ENCODE measurements at places on chromosomes 2 and 18. TPM values are rescaled to one million over a fixed set of nuclear protein-coding genes. Genes with fewer than 3 reads are reported as not detected.

DNA sequence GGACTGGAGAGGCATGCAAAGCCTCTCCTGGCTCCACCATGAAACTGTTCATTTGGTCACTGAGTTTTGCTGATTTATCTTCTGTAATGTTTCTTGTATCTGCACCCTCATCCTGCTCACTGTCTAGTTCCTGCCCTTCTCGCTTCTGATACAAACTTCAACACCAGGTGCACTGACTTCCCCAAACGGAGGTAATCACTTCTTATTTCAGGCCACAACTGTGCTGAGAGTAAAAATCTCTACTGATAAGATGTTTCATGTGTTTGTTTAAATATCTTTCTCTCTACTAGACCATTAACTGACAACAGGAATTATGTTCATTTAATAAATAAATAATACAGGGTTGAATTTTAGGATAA lies 10.9 kb upstream of the NT5C1B start:
- peaks cover 7% of the 10 kb centered on the region for H3K4me1 ChIP-seq
- H3K27me3 ChIP-seq: peaks cover 2% of the 10 kb centered on the region
- DNase-seq: no peak
- H3K36me3 ChIP-seq: no peaks in the 10 kb centered on the region
- H3K4me3 ChIP-seq: no peak overlapping the region

GRCh38 chr2:207184768-207185167 lies 19.0 kb upstream of the KLF7 start:
- peaks cover 17% of the 10 kb centered on the region for H3K4me1 ChIP-seq
- no peaks in the 10 kb centered on the region for H3K36me3 ChIP-seq
- H3K4me3 ChIP-seq: no peak overlapping the region
- H3K27ac ChIP-seq: 0 out of 2 replicates have a peak overlapping the region, but pooled peaks have one; percentile 14
- peak; percentile 39 for DNase-seq

- no peak overlapping the region for H3K4me3 ChIP-seq
- H3K27me3 ChIP-seq: peaks cover 2% of the 10 kb centered on the region
- no peak overlapping the region for H3K27ac ChIP-seq
These were observed 222.8 kb upstream of the TMEM200C start for GRCh38 chr18:6118080-6118479.

- H3K36me3 ChIP-seq: no peaks in the 10 kb centered on the region
- peaks cover 4% of the 10 kb centered on the region for H3K4me1 ChIP-seq
- no peaks in the 10 kb centered on the region for H3K27me3 ChIP-seq
- no peak overlapping the region for H3K4me3 ChIP-seq
- no peak for DNase-seq
These were observed 93.4 kb downstream of the PARD3B start for GRCh38 chr2:204638471-204639194.

- peaks cover 37% of the 10 kb centered on the region for H3K36me3 ChIP-seq
- no peak overlapping the region for H3K27ac ChIP-seq
- H3K4me1 ChIP-seq: peaks cover 2% of the 10 kb centered on the region
- H3K27me3 ChIP-seq: no peaks in the 10 kb centered on the region
These were observed 28.8 kb downstream of the TUBB6 start for GRCh38 chr18:12336887-12337286.

DNA sequence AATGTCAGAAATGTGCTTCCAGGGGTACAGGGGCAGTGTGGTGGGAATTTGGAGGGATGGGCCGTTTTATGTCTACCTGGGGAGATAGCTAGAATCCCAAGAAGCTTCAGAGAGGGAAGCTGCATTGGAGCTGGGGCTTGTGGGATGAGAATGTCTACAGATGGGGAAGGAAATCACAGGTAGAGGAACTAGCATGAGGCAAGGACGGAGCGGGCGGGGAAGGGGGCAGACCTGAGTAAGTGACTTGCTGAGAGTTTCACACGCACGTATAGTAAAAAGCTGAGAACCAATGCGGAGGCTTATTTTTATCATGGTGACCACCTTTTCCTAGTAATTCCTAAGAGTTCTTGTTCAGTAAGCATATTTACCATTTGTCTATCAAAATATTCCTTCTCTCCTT lies 6.3 kb downstream of the C2orf80 start:
- H3K4me1 ChIP-seq: no peaks in the 10 kb centered on the region
- H3K27me3 ChIP-seq: peaks cover 18% of the 10 kb centered on the region
- no peak for DNase-seq
- no peaks in the 10 kb centered on the region for H3K36me3 ChIP-seq

- no peak overlapping the region for H3K27ac ChIP-seq
- H3K36me3 ChIP-seq: no peaks in the 10 kb centered on the region
- peaks cover 8% of the 10 kb centered on the region for H3K4me1 ChIP-seq
- H3K27me3 ChIP-seq: no peaks in the 10 kb centered on the region
- no peak overlapping the region for H3K4me3 ChIP-seq
- no peak for DNase-seq
These were observed 148.7 kb upstream of the ITGA6 start for GRCh38 chr2:172278667-172279066.

DNA sequence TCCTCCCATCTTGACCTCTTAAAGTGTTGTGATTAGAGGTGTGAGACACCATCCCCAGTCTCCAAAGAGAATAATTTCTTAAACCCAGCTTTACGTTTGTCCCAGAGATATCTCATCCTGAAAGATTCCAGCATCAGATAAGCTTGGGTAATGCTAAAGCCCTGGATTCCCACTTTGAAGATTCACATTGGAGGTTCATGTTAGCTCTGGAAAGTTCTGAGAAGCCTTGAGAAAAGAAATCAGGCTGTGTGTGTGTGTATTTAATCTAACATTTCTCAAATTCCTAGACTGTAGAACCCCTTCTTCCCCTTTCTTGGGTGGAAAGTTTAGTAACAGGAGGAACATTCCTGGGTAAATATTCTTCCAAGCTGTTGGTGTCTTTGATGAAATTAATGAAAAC lies 18.0 kb downstream of the ZNF532 start:
- H3K4me1 ChIP-seq: peaks cover 17% of the 10 kb centered on the region
- H3K27ac ChIP-seq: peak overlapping the region; percentile 70
- no peaks in the 10 kb centered on the region for H3K27me3 ChIP-seq
- peaks cover 18% of the 10 kb centered on the region for H3K36me3 ChIP-seq

- peaks cover 30% of the 10 kb centered on the region for H3K4me1 ChIP-seq
- peaks cover 7% of the 10 kb centered on the region for H3K36me3 ChIP-seq
- no peak overlapping the region for H3K27ac ChIP-seq
- no peaks in the 10 kb centered on the region for H3K27me3 ChIP-seq
These were observed 99.5 kb downstream of the RBMS1 start for GRCh38 chr2:160394153-160394552.

DNA sequence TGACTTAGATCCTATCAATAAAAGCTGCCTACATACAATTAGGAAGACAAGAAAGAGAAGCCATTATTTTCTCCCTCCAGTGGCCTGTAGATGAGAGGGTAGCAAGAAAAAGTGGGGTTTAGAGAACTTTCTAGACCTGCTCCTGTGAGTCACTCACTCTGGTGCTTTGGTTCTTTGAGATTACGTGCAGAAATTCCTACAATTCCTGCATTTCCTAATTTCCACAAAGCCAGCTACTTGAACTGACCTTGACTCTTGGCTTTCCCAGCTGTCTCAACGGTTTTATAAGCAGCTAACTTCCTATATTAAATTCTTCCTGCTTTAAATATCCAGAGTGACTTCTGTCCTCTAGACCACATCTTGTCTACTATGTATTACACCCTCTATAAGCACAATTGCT lies 899.5 kb upstream of the KLHL29 start:
- no peaks in the 10 kb centered on the region for H3K4me1 ChIP-seq
- no peaks in the 10 kb centered on the region for H3K27me3 ChIP-seq
- H3K4me3 ChIP-seq: no peak overlapping the region
- no peaks in the 10 kb centered on the region for H3K36me3 ChIP-seq
- no peak for DNase-seq
- H3K27ac ChIP-seq: no peak overlapping the region

GRCh38 chr2:142307616-142308115 lies 176.8 kb upstream of the LRP1B start:
- no peak for DNase-seq
- no peak overlapping the region for H3K27ac ChIP-seq

DNA sequence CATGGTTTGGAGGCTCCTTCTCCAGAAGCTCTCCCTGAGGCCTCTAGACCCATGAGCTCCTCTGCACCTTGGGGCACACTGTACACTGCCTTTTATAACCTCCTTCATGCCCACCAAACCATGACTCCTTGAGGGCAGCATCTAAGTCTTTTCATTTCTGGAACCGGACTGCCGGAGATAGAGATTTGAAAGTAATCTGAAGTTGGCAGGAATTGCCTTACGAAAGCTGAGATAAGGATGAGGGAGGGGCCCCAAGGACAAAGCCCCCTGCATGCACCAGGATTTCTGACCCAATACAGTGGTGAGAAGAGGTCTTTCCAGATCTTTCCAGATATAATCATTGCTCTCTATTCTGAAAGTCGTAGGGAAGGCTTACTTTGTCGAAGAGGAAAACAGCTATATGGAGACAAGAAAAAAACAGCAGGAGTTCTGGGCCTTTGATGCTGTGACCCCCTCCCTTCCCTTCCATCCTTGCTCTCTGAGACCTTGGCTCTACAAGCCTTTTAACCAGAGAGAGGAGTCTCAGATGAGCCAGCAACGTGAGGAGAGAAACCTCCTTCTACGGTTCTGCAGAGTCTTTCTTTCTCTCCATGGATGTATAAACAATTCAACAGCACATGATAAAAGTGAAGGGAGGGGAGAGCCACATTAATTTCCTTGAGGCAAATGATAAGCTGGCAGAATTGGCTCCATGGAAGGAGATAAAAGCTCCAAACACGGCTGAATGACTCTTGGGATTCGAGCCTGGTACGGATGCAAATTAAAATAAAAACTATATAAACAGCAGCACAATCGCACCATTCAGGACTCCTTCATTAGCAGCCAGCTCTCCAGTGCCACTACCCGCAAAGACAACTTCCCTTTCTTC lies 88.0 kb upstream of the RTN4 start:
- H3K4me3 ChIP-seq: no peak overlapping the region
- no peak for DNase-seq
- H3K36me3 ChIP-seq: no peaks in the 10 kb centered on the region
- H3K27me3 ChIP-seq: no peaks in the 10 kb centered on the region
- peak overlapping the region; percentile 46 for H3K27ac ChIP-seq
- H3K4me1 ChIP-seq: peaks cover 23% of the 10 kb centered on the region

- H3K4me1 ChIP-seq: peaks cover 13% of the 10 kb centered on the region
- H3K27ac ChIP-seq: no peak overlapping the region
- H3K27me3 ChIP-seq: no peaks in the 10 kb centered on the region
- H3K4me3 ChIP-seq: peak overlapping the region; percentile 55
- peak; percentile 40 for DNase-seq
These were observed 1.2 kb downstream of the ST3GAL5 start for GRCh38 chr2:85887566-85888019.

DNA sequence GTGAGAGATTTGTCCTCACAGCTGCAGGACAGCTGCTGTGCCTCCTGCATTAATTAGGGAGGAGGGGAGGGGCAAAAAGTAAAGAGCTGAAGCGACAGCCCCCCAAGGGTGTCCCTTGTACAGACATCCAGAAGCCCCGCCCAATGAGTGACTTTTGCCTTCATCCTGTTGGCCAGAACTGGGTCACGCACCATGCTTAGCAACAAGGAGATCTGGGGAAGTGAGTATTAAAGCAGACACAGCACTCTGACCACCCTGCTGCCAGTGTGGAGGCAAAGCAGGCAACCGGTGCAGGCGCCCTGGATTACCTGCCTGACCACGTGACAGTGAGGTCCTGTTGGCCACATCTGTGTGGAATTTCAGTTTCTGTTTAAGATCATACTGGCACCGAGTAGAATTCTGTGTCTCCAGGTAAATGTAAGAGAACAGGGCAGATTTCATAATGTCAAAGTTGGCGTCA lies 21.5 kb upstream of the BIN1 start:
- DNase-seq: no peak
- H3K4me1 ChIP-seq: no peaks in the 10 kb centered on the region
- H3K36me3 ChIP-seq: no peaks in the 10 kb centered on the region
- no peak overlapping the region for H3K27ac ChIP-seq

- DNase-seq: peak; percentile 86
- H3K4me3 ChIP-seq: no peak overlapping the region
- no peaks in the 10 kb centered on the region for H3K27me3 ChIP-seq
- peaks cover 4% of the 10 kb centered on the region for H3K36me3 ChIP-seq
- H3K27ac ChIP-seq: no peak overlapping the region
These were observed 12.6 kb downstream of the RNF149 start for GRCh38 chr2:101295895-101296294.

DNA sequence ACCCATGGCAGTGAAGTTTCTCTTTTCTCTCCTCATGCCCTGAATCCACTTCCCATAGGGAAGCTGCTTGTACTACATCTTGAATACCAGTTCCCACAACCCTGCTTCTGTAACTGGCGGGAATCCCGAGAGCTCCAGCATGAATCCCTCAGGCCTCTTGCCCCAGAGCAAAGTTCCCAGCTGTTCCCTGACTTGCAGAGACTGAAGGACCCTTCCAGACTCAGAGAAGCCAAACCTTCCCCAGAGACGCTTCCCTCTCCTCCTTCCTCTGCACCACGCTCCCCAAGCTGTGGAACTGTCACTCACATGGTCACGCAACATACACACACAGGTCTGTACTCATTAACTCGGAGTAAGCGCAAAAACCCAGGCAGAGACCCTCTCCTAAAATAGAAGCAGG lies 26.4 kb downstream of the TRAPPC12 start:
- H3K4me3 ChIP-seq: no peak overlapping the region
- DNase-seq: no peak
- no peak overlapping the region for H3K27ac ChIP-seq
- H3K27me3 ChIP-seq: no peaks in the 10 kb centered on the region
- peaks cover 31% of the 10 kb centered on the region for H3K36me3 ChIP-seq
- H3K4me1 ChIP-seq: no peaks in the 10 kb centered on the region

DNA sequence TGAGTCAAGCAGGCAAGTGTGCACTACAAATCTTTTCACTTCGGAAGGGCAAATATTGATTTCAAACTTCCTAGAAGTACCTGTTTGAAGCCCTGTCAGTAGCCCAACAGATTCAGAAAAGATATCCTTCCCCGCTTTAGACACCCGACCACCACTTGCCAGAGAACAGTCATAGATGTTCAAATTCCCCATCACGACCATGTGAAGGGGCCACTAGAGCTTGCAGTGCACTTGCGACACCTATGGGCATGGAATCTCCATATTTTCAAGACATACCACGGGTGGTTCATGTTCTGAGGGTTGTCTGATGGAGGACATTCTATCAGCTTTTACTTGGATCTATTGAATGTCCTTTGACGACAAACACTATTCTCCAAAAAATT lies 23.8 kb downstream of the GNLY start:
- no peak overlapping the region for H3K4me3 ChIP-seq
- peaks cover 14% of the 10 kb centered on the region for H3K27me3 ChIP-seq
- H3K27ac ChIP-seq: no peak overlapping the region
- no peaks in the 10 kb centered on the region for H3K4me1 ChIP-seq
- H3K36me3 ChIP-seq: no peaks in the 10 kb centered on the region

Gene CREG2
- 0.17 TPM for polyA plus RNA-seq

Gene GNAL
- 0.11 TPM for polyA plus RNA-seq

Gene DSC2
- not detected for polyA plus RNA-seq

Gene THUMPD2
- polyA plus RNA-seq: 7.0 TPM

Gene FTCDNL1
- not detected for polyA plus RNA-seq

Gene GALR1
- polyA plus RNA-seq: not detected

Gene ASB18
- polyA plus RNA-seq: not detected

Gene DSC1
- not detected for polyA plus RNA-seq
